Activated B cell treated with CpG ODN at 0.5 μM for 24 hours (primary cell): ENCODE measurements at places on chromosomes 4 and X. TPM values are rescaled to one million over a fixed set of nuclear protein-coding genes. Genes with fewer than 3 reads are reported as not detected.

The SMIM31 gene
- not detected in 2 replicates for total RNA-seq

The PHEX gene
- total RNA-seq = 0.27 and 0.49 TPM in 2 replicates

The APELA gene
- total RNA-seq = not detected in 2 replicates

The SLC34A2 gene
- not detected in 2 replicates for total RNA-seq

- DNase-seq = no peak
Observed at GRCh38 chr4:156956826-156957368, 14.7 kb downstream of the PDGFC start.

GRCh38 chr4:105637408-105638176 is 70.9 kb downstream of the INTS12 start:
- no peak for DNase-seq

DNA sequence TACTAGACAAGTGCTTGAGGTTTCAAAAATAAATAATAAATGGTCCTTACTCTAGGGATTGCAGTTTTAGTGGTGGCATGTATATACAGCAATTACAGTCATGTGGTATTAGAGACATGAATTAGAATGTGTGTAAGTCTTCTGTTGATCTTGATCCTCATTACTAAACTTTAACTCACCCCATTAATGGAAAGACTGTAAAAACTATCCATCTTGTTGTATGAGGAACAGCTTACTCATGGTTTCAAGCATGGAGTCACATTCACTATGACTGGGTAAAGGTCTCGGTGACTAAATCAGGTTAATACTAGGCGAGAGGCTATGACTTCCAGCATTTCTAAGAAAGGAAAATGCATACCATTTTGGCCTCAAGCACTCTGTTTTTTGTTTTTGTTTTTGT is 107.0 kb upstream of the HPGD start:
- DNase-seq = no peak

DNA sequence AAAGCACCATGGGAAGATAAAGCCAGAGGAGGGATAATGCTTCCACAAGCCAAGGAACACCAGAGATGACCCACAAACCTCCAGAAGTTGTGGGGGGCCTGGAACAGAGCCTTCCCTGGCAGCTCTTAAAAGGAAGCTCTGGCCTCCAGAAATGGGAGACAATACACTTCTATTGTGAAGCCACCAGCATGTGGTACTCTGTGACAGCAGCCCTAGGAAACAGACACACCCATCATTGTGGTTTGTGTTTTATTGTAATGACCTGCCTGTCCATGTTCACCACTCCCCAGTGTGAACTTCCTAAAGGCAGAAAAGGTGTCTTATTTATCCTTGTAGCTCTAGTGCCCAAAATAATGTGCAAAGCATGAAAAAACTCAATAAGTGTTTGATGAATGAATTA is 264.1 kb upstream of the GATB start:
- no peak for DNase-seq

DNA sequence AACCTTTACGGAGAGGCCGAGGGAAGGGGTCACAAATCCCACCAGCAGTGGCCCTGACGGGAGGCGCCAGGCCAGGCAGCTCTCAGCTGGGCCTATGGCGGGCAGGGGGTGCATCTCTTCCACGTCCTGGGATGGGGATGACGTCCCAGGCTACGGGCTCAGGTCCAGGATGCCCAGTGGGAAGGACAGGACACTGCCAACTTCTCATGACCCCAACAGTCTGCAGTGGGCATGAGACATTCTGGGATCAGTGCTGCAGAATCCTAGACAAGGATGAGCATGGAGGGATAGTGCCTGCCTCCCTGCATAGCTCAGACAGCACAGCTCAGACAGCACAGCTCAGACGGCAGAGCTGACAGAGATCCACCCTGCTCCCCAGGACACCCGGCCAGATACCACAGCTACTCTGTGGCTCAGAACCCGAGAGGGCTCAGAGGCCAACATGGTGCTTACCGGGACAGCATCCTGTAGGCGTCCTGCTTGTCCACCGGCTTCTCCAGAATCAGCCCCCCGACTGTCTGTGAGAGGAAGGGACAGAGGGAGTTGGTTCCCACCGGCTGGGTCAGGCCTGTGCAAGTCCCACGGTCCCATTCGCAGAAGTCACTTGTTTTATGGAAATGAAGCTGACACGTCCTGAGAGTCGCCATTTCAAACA is 17.3 kb downstream of the ASMTL start:
- DNase-seq = no peak

- no peak for DNase-seq
Observed at GRCh38 chr4:112330921-112331320, 33.8 kb downstream of the ALPK1 start.

- DNase-seq = no peak
Observed at GRCh38 chr4:40788331-40788730, 38.6 kb downstream of the NSUN7 start.

DNA sequence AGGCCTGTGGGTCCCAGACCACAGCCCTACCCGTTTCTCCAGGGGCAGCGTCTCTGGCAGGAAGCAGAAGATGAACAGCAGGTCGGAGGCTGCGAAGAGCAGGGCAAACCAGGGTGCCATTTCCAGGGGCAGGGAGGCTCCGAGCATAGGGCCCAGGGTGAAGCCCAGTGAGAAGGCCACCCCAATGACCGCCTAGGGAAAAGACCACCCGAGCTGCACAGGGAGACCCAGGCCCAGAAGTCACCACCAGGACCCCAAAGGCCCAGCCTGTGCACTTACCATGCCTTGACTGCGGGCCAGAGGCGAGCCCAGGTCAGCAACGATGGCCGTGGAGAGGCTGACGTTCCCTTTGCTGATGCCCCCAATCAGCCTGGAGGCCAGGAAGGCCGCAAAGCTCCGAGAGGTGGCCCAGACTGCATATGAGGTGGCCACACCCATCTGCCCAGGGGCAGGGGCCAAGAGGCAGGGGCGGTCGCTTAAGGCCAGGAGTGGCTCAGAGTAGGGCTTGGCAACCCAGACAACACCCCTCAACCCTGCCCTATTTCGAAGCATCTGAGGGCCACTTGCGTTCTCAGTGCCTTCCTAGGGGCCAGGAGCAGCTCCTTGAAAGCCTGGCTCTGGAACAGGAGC is 30.8 kb downstream of the NOP14 start:
- DNase-seq = no peak
